ENCODE measurements at places on chromosomes 6 and 20.
A peak's percentile ranks its signal among the peaks of the same experiment; 100 is the strongest.

- no peak for DNase-seq
Observed at GRCh38 chr6:126464245-126464644, 124.3 kb downstream of the CENPW start.

DNA sequence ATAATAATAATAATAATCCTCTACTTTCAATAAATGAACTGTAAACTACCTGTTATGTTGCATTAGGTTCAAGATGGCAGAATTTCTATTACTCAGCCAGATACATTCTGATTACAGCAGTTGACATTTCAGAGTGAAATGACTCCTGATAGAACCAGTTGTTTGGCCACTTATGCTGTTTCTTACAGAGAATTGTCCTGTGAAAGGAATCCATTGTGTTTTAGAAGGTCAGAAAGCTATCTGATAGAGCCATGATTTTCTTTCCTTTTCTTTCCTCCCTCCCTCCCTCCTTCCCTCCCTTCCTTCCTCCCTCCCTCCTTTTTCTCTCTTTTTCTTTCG lies 16.6 kb downstream of the GJA10 start:
- no peak for DNase-seq

GRCh38 chr6:11092668-11093375 lies 812 bp upstream of the SMIM13 start:
- DNase-seq: peak; percentile 72

- DNase-seq: no peak
Observed at GRCh38 chr6:43953256-43953655, 174.0 kb downstream of the MRPL14 start.

- peak; percentile 50 for DNase-seq
Observed at GRCh38 chr6:111583986-111584385, 21.7 kb downstream of the TRAF3IP2 start.

DNA sequence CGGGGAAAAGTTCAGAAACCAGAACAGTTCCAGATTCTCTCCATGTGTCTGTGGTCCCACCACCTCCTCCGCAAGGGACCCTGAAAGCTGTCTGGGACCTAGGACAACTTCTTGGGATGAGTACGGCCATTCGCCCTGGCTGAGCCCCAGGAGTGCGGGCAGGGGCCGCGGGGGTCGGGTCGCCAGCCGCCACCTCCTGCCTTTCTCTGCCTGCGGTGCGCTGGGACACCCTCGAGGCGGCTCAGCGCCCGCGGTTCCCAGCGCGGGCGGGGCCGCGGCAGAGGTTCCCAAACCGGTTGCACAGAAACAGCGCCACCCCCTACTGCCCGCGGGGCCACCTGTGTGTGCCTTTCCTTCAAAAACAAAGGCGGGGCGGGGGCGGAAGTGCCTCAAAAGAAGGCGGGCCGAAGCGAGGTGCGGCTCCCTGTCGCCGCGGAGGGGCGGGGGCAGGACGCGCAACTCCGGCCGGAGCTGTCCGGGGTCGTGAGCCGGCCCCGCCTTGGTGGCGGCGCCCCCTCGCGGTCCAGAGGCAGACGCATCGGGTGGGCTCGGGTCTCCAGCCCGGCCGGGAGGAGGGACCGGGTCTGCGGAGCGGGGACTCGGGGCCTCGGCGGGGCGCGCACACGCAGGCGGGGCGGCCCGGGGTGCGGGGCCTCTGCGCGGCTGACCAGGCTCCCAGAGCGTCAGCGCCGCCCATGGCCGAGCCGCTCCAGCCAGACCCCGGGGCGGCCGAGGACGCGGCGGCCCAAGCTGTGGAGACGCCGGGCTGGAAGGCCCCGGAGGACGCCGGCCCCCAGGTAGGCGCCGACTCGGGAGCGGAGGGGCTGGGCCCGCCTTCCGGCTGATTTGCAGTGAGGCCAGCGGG lies at the start of gene HEBP2:
HEBP2 (plus strand) TSS at position 423 of the 865 bp plus-strand sequence; CDS start at position 696, 273 bp downstream.
- DNase-seq: peak; percentile 92
